Stimulated activated CD4-positive, alpha-beta T cell treated with anti-CD3 and anti-CD28 coated beads, TNF-alpha, amount 100 ng/mL, for 24 hours (primary cell): ENCODE measurements at places on chromosomes 2 and 18.

DNA sequence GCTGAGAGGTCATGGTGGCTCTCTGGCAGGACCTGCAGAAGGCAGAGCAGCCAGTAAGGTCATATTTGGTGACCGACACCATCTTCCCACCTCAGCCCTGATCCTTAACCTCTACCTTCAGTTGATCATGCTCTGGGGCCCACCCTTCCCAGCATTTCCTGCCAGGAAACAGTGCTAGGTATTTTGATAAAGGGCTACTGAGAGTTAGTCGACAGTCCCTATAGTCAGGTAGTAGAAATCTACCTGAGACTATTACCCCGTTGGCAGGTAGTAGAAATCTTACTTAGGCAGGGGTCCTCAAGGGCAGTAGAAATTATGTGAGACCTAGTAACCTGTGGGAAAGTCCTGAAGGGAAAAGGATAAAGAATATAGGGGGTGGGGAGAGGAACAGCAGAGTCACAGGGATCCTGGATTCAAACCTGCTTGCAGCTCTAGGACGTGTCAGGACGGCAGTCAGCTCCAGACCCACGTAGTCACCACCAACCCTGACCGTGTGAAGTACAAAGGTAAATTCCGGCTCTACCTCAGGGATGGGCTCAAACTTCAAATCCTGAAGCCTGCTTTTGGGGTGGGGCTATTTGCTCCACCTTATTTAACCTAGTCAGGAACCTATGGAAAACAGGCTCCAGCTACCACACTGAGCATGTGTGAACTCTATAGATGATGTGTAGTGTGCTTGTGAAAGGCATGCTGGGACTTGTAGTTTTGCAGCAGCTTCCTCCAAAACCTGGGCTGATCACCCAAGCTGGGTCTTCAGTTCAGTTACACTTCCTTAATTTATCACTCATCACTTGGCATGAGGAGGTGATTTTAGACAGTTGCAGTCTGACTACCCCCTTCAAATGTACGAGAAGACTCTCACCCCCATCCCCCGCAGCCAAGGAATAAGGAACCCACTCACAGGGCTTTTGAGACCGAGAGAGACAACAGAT lies at the start of gene DQX1:
Gene DQX1 (minus strand): TSS at position 515 of the 932 bp plus-strand sequence. CDS start 502 bp downstream, at position 13.
- no peak for DNase-seq

DNA sequence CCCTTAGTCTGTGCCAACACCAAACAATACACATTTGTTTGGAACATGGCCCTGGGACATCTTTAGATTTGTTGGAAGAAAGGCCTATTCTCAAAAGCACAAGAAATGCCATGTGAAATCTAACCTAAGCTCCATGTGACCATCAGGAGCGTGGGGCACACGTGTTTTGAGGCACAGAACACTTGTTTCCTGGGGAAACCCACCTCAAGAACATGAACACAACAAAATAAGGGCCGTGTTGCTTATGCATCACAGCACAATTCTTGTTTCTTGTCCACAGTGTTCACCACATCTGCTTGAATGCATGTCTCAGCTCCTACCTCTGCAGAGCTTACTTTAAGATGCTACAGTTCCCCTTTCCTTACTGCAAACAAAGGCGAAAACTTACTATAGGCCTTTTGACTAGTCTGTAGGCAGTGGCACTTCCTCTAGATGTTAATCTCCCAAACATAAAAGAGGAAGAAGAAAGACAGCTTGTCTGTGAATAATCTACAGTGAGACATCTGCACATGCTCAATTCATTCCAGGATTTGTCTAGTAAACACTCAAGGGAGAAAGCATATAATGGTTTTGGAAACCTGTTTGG lies 165.0 kb downstream of the ANKRD44 start:
- DNase-seq: no peak

DNA sequence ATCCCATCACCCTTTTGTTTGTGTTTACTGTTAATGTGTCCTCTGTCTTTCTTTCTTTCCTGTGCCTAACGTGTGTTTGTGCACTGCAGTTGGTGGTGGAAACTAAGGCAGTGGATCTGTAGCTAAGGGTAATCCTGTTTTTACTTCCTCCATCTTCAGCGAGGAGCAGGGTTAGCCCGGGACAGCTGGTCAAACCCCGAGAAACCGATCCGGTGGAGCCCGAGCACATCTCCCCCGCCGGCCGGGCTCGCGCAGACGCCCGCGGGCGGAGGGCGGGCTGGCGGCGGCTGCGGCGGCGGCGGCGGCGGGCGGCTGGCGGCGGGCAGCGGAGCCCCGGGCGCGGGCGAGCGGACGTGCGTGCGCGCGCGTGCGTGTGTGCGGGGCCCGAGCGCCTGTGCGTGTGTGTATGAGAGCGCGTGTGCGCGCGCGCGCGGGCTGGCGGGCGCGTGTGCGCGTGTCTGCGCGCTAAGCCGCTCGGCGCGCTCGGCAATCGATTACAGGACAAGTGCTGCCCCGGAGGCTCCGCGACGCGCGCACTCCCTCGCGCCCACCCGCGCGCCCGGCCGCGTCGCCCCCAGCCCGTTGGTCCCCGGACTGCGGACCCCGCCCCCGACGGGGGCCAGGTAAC lies at the start of gene IKZF2:
Gene IKZF2 (minus strand): TSS at position 176 of the 628 bp plus-strand sequence. CDS start 2,983 bp downstream, outside the sequence.
- DNase-seq: peak; percentile 36

DNA sequence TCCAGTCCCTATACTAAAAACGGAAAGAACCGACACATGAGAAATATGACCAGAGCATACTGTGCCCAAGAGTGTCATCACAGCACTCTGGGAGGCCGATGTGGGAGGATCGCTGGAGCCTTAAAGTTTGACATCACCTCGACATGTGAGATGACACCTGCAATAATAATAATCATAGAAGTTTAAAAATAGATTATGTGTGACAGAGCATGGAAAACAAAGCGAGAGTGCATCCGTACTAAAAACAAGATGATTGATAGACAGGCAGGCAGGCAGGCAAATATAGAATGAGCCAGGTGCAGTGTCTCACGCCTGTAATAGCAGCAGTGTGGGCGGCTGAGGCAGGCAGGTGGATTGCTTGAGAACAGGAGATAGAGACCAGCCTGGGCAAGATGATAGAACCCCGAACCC lies 114.8 kb upstream of the ANKRD30BL start:
- no peak for DNase-seq

DNA sequence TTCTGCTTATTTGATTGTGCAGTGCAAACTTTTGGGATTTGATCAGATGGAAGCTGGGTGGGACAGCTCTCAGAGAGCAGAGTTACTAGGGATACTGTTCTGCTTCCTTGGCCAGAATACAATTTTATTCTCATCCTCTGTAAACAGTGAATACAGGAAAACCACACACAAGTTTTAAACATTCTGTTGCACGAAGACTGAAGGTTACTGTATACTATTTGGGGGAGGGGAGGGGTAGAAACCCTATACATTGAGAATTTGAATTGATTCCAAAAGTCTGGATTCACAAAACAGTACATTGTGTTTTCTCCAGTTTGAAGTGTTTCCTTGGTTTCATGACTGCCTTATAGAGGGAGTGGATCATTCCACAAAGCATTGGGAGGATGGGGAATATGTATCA lies 149.9 kb downstream of the SETBP1 start:
- no peak for DNase-seq

DNA sequence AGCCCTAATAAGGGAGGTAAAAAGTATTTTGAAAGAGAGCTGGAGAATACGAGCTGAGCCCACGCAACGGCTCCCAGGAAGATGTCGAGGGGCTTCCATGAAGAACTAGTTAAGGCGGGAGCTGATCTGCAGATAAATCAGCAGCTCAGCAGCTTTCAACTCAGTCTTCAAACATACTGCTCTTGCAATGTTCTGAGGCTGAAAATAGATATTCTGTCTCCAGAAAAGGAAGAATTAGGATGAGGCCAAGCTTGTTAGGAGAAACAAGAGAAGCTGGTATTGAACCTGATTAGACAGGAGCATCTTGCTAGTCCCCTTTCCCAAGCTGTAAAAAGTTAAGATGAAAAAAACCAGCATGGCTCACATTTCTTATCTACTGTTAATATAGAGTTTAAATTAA lies 91.1 kb downstream of the AFF3 start:
- no peak for DNase-seq

DNA sequence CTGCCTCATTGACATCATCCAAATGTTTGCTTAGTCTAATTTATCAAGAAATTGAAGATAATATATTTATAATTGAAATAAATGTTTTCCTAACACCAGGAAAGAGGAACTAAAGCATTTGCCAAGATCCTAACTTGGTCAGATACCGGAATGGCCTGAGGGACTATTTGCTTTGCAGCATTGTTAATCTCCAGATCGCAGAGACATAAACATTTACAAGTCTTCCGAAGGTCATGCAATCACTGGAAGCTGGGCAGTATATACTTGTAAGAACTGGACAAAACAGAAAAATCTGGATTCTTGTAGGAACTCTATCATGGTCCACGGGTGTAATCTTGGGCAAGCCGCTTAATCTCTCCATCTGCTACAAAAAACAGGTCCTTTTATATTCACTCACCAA lies 42.2 kb downstream of the CYBRD1 start:
- no peak for DNase-seq

DNA sequence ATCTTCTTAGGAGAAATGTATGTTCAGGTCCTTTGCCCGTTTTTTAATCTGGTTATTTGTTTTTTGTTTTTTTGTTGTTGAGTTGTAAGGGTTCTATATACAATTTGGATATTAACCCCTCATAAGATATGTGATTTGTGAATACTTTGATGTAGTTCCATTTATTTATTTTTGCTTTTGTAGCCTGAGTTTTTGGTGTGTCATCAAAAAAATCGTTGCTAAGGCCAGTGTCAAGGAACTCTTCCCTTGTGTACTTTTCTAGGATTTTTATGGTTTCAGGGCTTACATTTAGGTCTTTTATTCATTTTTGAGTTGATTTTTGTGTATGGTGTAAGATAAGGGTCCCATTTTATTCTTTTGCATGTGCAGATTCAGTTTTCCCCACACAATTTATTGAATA lies 372.6 kb downstream of the PLCL1 start:
- no peak for DNase-seq

GRCh38 chr2:199278099-199278498 lies 179.6 kb downstream of the SATB2 start:
- no peak for DNase-seq

DNA sequence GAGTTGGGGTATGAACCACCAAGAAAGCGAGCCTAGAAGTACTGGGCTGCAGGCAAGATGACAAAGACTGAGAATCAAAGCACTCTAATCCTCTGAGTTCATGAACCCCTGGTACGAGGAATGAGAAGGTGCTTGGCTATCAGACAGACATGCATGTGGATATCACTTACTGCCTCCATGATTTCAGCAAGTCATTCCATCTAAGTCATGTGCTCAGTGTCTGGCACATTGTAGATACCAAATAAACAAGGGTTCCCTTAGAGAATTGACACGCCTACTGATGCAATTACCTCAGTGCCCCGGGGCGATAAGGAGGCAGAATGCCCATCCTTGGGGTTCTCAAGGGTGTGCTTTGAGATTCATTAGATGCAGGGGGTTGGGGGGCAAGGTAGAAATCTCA lies 125.6 kb upstream of the PKDCC start:
- DNase-seq: no peak

DNA sequence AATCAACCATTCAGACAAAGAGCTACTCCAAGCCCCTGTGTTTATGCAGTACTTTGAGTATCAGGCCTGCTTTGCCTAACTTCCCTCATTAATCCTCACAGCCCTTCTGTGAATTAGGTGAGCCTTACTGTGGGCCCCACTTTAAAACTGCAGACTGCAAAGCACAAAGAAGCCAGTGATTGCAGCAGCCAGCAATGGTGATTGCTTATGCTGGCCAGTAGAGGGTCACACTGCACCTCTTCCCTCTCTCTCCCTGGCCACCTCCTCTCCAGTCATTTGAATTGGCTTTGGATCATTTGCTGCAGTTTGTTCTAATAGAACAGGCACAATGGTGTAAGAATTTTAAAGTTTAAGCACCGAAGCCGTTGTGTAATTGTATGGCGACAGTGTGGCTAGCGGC lies 229.9 kb downstream of the AGPS start:
- DNase-seq: no peak

DNA sequence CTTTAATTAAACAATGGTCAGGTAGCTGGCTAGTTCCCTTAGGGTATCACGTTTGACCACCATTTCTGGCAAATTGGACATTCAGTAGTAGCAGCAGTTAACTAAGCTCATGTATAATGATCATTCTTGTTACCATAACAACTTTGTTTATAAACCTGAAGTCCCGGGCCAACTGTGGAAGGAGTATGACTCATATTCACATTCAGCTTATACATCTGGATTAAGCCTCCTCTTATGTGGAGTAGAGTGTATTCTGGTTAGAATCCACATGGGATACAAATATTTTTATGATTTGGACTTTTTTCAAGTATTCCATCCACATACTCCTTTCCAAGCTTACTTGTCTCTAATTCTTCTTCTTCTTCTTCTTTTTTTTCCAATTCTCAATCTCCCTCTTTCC lies 70.3 kb upstream of the ZSWIM2 start:
- no peak for DNase-seq

GRCh38 chr2:108329771-108330170 lies 41.1 kb downstream of the SULT1C2 start:
- no peak for DNase-seq
